LNCaP clone FGC (cell line): ENCODE measurements at places on chromosomes 13 and 19.
A peak's percentile ranks its signal among the peaks of the same experiment; 100 is the strongest.

- DNase-seq = no peak
These were observed 9.0 kb downstream of the ABHD8 start for GRCh38 chr19:17294051-17294891.

DNA sequence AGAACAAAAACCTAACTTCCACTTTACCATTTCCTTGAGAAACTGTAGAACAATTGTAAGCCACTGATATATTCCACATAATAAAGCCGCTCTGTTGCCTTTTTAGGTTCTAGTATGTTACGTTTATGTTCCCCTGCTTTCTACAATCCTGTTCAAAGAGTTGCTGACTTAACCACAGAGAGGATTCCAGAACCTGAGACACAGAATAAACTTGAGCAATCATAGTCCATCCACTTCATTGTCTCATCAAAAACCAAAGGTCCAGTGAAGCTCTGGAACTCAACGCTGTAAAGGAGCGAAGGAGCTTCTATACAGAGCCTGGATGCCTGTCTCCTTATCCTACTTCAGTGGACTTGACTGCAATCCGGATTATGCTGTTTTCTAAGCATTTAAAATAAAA is 4.6 kb downstream of the STARD13 start:
- DNase-seq = no peak

DNA sequence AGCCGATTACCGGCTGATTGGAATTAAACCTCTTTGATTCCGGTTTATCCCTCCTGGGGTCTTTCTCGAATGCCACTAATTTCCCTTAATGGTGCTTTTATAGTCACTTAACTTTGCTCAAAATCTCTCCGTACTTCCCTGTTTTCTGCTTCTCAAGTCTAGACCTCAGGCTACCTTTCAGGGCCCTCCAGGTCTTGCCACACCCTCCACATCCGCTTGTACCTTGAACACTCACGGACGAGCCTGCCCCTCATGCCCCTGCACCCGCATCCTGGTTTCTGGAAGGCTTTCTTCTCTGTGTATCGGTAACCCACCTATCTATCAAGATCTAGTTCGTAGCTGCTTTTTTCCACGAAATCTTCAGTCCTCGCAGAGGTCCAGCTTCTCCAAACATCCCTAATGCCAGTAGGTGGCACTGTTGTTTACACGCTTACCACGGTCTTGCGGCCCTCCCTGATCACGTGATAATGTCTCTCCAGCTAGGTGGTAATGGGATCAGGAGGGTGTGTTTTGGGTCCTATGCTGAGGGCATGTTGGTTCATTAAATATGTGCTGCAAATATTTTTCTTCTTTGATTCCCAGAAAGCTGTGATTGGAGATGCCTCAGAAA is 13.8 kb downstream of the ATP12A start:
- peak; percentile 34 for DNase-seq

DNA sequence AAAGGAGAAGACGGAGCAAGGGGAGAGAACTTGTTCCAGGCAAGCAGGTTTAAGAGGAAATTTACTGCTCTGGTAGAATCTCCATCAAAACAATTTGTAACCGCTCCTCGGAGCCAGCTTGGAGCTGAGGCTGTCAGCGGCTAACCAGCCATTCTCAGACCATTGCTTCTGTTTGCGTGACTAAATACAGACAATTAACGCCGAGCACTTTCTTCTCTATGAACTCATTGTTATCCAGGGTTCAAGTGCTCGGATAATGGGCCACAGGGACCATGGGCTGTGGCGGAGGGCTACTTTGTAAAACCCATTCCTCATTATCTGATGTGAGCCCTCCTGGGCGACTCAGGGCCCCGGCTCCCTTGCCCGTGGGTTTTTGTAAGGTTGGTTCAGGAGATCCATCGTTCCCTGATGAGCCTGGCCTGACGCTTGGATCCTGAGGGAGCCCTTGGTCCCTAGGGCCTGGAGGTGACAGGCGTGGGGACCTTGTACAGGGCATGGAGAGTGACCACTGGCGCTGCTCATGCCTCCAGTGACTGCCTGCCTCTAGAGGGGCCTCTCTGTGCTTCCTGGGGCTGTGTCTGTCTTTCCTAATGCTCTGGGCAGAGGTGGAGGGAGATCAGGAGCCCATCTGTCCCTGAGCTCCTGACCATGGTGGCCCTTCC is 61.5 kb upstream of the ZNF536 start:
- no peak for DNase-seq

DNA sequence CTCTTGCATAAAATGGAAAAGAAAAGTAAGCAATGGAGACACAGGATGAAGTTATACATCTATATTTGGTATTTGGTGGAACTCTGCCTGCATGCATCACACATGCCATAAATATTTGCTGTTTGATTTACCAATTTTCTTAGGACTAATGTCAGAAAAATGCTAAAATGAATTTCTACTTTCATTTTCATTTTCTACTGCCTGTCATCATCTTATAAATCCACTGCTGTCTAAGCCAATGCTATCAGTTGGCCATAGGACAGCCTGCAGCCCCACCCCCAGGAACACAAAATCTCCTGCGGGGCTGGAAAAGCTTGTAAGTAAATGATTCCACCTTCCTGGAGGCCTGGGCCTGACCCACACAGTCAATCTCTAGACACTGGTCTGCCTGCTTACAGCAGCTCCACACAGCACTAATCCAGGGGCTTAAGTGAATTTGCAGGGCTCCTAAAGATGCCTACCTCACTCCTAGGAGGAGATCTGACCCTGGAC is 122.0 kb downstream of the ENOX1 start:
- no peak for DNase-seq

DNA sequence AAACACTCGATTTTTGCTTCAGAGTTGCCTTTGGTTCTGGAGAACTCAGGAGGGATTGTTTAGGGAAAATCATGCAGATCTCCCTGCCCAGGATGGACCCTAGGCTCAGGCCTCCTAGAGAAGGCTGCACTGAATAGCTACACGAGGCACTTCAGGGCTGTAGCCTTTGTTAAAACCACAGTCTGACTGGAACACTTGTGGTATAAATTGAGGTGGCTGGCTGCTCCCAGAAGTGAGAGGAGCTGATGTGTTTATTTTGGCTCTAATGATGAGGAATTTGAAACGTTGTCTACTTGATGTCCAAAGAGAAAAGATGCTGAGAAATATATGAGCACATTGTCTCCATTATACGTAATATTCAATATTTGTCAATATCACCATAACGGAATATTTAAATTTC is 762.1 kb upstream of the ARGLU1 start:
- DNase-seq = no peak

DNA sequence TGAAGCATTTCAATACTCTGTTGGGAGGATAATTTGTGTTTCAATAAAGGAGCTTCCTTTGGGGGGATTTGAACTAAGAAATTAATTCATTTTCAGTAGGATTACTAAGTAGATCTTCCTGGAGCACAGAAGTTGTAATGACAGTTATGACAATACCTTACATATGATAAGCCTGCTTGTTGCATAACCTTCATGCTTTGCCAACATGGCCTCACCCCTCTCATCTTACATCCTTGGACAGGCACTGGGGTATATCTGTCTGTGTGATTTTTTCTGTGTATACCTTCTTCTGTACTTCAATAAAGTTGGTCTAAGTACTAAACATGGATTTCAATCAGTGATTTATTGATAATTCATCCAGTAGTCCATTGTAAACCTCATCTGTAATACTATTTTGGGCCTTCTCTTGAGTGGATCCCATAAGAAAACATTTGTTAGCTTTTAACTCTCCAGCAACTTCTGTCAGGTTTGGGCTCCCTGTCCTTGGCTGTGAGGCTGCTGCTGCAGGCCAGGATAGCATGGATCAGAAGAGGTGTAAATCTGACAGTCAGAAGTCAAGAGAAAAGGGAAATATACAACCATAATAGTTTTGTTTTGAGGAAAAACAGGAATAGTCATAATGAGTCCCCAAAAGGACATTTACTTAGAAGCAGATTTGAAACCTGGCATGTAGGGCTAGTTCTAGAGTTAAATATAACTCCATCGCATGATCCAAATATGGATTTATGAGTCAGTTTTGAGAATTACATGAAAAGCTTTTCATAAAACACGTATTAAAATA is 422.2 kb downstream of the KLF5 start:
- no peak for DNase-seq

- DNase-seq = no peak
These were observed 2.2 kb downstream of the FLT1 start for GRCh38 chr13:28492569-28493367.

GRCh38 chr19:7618771-7619510 is 10.4 kb downstream of the XAB2 start:
- peak; percentile 97 for DNase-seq

DNA sequence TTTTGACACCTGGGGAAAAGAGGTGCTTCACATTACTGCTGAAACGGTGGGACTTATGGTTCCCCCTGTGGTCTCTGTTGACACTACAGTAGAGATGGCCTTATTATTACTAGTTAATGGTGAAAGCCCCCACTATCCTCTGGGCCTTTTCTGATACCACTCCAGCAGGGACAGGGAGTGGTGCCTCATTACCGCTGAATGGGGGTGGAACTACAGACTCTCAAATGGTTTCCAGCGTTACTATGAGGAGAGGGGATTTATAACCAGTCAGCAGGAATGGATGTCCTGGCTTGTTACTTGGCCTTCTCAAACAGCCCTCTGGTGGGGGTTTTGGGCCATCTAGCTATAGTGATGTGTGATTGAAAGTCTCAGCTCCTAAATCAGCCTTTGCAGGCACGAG is 96.7 kb upstream of the DIAPH3 start:
- no peak for DNase-seq

- DNase-seq = no peak
These were observed 964.8 kb downstream of the PCDH9 start for GRCh38 chr13:66265371-66265770.

DNA sequence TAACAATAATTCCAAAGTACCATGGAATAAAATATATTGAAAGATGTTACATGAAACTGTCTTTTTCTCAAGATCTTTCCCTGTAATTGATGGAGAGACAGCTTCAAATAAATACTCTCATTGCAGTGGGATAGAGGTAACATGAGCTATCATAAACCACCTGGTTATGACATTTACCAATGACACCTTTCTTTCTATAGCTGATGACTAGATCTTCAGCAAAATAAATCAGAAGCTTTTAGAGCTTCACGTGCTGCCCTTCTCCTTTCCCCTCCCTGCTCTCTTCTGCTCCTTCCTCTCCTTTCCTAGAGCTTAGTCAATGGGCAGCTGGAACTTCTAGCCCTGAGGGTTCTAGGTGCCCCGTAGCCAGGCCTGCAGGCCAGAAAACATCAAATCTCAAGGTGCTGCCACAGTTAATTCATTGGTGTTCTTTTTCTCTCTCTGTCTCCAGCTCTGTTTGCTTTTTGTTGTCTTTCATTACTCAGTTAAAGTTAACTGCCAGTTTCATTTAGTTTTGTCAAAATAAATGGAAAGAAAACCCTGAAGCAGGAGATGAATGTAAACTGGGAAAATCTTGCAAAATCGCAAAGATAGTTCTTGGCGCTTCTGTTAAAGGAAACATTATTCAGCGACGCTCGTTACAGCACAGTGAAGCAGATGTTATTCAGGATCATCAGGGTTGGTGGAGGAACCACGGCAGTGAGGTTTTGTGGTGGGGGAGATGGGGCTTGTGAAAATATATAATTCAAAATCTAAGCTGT is 8.3 kb upstream of the METTL21C start:
- no peak for DNase-seq

GRCh38 chr19:15187026-15188007 is 13.5 kb downstream of the NOTCH3 start:
- DNase-seq = no peak

- DNase-seq = no peak
These were observed 337.7 kb downstream of the KCNRG start for GRCh38 chr13:50352720-50353480.

DNA sequence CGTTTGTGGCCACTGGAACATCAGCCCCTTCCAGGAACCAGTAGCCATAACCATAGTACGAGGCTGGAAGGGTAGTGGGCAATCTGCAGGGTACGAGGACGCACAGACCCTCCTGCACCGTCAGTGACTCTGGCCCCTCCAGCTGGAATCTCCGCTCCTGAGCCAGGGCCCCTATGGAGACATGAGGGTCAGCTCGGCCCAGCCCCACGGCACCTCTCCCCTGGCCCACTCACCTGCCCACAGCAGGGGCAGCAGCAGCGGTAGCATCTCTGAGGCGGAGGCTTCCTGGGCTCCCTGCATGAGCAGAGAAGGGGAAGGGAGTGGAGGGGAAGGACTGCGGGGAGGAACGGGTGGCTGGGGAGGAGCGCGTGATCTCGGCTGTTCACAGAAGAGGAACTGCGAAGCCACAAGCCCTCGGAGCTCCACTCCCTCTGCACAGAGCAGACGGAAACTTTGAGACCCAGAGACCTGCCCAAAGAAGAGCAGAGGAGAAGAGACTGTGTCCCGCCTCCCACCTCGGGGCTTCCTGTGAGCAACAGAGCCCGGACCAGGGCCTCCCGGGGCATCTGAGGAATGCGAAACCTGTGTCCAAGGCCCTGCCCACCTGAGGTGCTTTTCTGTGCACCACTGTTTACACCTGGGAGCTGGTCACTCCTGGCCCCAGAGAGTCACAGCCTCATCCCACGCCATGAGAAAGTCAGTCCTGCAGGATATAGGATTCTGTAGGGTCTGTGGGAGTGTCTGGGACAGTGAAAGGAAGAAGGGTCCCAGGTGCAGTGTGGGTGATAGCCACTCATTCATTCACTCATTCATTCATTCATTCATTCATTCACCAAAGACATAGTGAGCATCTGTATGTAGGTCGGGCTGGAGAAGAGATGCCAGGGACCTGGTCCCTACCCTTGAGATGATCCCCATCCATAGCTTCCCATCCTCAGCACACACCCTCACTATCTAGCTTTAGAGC is at the start of gene SIGLEC6:
Gene SIGLEC6, minus strand, starts transcription at position 322 of the 967 bp plus-strand sequence. Its CDS starts 22 bp downstream, at position 300.
- no peak for DNase-seq

- no peak for DNase-seq
These were observed 104.6 kb upstream of the RAP2A start for GRCh38 chr13:97329331-97329730.

DNA sequence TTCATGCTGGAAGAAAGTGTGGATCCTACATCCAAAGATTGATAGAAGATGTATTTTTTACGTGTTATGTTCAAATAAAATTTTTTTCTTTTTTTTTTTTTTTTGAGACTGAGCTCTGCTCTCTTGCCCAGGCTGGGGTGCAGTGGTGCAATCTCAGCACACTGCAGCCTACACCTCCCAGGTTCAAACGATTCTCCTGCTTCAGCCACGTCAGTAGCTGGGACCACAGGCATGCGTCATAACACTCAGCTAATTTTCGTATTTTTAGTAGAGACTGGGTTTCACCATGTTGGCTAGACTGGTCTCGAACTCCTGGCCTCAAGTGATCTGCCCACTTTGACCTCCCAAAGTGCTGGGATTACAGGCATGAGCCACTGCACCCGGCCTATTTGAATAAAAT is 65.7 kb downstream of the KLF12 start:
- DNase-seq = no peak

- no peak for DNase-seq
These were observed 33.5 kb downstream of the PDE4A start for GRCh38 chr19:10453852-10454251.

GRCh38 chr13:39961036-39961435 is 305.6 kb downstream of the COG6 start:
- DNase-seq = no peak

DNA sequence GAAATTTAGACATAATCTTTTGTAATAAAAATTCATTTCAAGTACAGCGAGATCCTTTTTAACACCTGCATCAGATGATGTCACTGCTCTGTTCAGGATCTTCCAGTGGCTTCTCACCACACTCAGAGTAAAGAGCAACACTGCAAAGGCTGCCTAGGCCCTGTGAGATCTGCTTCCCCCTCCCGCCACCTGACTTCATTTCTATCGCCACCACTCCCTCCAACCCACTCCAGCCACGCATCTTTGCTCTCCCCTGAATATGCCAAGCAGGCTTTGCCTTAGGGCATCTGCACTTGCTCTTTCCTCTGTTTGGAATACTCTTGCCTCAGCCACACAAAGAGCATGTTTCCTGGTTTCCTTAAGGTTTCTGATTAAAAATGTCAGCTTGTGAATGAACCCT is 58.3 kb downstream of the MBNL2 start:
- DNase-seq = no peak

- DNase-seq = no peak
These were observed 8.4 kb downstream of the COL5A3 start for GRCh38 chr19:10001899-10002298.
